ENCODE measurements at places on chromosomes 5 and 9.

GRCh38 chr9:118446943-118447639 is 742.9 kb downstream of the TLR4 start:
- DNase-seq: no peak

DNA sequence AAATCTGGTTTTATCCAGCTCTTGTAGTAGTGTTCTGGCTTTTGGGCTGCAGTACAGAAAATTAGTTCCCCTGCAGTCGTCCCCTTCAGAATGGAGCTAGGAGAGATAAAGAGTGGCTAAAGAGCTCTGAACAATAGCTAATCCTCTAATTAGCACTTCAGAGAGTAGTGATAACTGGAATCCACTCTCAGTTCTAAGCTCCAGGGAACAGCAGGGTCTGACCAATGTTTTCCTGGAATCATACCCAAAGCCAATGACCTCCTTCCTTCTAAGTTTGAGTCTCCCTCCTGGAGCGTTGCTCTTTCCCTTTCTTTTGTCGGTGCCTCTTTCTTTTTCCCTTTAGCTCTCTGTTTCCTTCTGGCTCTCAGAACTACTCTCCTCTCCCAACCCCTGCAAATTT is 47.4 kb downstream of the MFAP3 start:
- DNase-seq: no peak

DNA sequence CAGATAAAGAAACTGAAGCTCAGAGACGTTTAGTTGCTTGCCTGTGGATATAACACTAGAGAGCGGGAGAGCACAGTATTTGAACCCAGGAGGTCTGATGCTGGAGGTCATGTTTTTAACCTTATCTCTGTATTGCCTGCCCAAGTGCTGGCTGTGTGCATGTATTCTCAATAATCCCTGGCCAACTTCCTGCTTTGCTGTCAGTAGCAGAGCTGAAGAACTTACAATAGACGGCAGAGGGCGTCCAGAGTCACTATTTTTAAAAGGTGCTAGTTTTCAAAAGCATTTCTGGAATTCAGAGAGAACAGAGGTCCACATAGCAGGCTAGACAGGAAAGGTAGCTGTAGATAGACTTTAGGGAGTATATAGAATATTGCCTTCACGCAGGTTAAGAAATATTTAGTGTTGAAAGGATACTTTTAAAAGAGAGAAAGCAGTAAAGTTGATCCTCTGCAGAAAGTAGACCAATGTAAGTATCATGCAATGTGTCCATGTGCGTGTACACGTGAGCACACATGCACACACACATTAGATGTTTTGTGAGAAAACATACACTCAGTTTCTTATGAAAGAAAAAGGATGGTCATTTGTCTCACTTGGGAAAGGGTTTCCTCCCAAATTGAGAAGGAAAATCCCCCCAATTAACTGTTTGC is 46.3 kb downstream of the PTCD2 start:
- peak; percentile 6 for DNase-seq

- DNase-seq: no peak
These were observed 31.3 kb upstream of the IFNE start for GRCh38 chr9:21513431-21513830.

GRCh38 chr5:159787837-159788236 is 128.4 kb upstream of the ADRA1B start:
- DNase-seq: no peak

DNA sequence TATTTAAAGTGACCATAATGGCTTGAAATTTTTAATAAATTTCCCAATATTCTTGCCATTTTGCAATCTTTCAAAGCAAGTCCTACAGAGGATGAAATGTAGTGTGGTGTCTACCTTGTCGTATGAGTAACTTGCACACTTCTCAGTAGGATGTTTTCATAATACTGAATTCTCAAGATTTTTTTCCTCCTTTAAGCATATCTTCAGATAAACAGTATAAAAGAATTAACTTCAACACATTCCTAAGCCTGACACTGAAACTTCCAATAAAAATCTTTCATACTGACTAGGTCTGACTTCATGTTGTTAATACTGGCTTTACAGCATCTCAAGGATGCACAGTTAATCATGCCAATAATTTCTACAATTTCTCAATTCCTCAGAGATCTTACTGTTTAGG is 62.0 kb downstream of the DROSHA start:
- no peak for DNase-seq

DNA sequence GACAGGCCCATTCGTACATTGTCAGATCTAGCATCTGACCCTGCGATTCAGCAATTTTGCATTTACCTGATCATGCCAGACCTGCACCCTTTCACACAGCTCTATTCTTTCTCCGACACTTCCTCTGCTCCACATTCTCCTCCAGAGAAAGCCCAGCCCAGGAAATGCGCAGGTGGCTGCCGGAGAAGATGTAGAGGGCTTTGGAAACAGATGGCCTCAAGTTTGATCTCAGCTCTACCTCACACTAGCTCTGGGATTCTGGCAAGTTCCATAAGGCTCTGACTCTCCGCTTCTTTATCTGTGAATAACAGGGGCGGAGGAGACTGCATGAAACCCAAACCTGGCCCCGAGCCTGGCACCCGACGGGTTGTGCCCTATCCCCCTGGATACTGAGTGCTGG is 61.5 kb downstream of the GABBR2 start:
- no peak for DNase-seq

- DNase-seq: no peak
These were observed 308.0 kb upstream of the PUM3 start for GRCh38 chr9:3151672-3152576.

DNA sequence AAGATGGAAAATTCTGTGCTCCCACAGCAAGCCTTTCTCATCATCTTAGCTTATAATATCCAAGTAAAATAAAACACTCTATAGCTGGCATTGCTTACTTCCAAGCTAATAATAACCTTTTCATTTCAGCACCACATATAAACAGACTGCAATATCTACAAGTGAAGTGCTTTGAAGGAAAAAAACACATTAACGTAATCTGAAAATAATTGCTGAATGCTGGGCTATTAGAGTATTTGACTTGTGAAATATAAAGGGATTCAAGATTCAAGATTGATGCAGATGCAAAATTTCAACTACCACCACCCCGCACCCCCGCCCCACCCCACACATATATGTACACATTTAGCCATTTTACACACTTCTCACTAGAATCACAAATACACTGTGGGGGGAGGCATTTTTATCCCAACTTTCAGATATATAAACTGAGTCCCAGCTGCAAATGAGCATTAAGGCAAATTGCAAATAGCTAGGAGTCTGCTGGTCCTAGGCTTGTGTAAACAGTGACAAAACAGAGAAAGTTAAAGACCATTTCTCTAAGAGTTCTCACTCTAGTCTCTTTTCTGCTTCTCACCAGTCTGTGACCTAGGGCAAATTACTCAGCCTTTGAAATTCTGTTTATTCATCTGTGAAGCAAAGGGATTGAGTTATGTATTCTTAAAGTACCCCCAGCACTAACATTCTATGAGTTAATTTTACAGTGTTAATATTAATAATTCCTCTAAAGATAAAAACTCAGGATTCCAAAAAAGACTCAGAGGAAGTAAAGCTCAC is 489.4 kb downstream of the PRELID2 start:
- DNase-seq: no peak

GRCh38 chr9:113656771-113657670 is 193.5 kb downstream of the RGS3 start:
- no peak for DNase-seq

DNA sequence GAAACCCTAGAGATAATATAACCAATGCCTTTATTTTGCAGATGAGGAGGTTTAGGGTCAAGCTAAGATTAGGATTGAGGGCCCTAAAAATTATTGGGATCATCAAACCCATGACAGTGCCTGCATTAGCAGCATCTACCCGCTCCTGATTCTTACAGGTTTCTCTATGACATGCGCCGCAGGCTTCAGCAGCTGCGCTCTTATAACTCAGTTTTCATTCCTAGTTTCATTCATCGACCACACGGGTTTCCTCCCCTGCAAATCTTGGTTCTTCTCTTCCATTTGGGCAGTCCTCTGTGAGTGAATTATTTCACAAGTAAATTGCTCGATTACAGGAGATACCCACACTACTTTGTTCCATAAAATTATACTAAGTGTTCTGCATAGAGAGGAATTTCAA is 137.2 kb downstream of the SLC24A2 start:
- DNase-seq: no peak

DNA sequence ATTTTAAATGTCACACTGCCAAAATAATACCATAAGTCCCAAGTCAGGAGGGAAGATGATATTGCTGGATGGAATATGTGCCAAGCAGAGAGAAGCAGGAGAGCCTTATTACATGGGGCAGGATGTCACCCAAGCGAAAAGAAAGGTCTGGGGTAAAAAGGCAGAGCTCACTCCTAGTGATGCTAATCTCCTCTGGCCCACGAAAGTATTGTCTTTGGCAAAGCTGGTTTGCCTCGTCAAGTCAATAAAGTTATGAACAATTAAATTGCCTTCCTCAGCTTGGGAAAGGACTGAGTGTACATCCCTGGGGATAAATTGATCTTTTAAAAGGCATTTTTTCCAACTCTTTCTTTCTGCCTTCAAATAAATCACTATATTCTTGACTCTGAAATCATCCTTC is 220.6 kb downstream of the DMAC1 start:
- DNase-seq: no peak

DNA sequence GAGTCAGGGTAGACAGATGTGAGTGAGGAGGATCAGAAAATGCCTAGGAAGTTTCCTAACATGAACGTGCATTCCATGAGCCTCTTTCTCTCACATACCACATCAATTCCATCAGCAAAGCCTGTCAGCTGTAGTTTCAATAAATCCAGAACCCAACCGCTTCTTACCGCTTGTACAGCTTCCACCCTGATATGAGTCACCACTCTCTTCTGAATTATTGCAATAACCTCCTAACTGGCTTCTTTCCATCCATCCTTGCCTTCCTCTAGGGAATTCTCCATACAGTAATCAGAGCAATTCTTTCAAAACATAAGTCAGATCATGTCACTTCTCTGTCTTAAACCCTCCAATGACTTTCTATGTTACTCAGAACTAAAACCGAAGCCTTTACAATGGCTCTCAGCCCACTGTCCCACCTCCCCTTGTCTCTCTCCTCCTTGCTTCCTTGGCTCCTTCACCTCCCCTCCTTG is 8.1 kb upstream of the RAD23B start:
- DNase-seq: no peak

- DNase-seq: no peak
These were observed 81.0 kb downstream of the FREM1 start for GRCh38 chr9:14829204-14829603.

DNA sequence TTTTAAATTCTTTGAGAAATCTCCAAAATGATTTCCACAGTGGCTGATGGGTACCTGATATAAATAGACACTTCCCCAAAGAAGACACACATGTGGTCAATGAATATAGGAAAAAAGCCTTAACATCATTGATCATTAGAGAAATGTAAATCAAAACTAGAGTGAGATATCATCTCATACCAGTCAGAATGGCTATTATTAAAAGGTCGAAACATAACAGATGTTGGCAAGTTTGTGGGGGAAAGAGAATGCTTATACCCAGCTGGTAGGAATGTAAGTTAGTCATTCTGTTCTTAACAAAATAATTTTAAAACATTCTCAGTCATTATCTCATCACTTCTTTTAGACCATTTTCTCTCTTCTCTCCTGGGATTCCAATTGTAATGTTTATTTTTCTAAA is 1666.0 kb upstream of the ACO1 start:
- no peak for DNase-seq

GRCh38 chr5:34526682-34527305 is 129.3 kb upstream of the RAI14 start:
- DNase-seq: no peak

DNA sequence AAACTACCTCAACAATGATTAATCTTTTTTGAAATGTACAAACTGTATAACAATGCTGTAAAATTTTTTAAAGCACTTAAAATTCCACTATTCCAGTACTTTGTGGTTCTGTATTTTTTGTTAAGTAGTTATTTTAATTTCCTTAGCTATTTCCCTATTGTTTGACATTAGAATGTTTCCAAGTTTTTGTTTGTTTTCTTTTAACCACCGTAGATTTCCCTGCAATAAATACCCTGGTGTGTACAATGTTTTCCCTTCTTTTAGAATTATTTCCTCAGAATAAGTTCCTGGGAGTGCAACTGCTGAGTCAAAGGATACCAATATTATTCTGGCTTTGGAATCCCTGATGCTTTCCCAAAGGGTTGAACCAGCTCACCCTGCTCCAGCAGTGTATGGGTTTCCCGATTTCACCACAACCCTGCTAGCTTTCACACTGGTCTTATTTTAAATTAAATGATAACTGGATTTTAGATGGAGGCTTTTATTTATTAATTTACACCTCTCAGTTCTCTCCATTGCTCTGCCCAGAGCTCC is 20.6 kb upstream of the ANGPTL2 start:
- no peak for DNase-seq

- no peak for DNase-seq
These were observed 93.3 kb upstream of the CD180 start for GRCh38 chr5:67289763-67290521.

DNA sequence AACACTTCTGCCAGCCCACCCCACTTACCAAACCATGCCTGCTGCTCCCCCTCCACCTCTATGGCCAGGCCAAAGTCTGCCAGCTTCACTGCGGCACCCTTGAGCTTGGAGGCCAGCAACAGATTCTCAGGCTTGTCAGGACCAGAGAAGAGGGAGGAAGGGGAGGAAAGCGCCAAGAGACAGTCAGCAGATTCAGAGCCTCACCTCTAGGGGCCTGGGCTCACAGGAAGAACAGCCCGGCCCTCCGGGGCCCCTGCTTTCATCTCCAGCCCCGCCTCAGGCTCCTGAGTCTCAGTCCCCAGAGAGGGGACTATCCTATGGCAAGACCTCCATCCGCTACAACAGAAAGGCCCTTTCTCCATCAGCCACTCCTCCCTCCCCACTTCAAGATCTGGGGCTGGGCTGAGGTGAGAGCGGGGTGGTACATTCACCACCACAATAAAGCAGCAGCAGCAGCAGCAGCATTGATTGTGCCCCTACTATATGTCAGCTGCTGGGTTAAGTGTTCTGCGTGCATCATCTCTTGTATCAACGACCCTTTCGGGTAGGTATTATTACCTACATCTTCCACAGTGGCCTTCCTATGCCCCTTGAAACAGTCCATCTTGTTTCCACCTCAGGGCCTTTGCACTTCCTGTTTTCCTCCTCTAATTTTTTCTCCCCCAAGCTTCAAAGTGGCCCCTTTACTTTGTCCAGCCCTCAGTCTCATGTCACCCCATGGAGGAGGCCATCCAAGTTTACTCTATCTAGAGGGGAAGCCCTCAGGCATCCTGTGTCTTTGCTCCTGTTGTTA is 36.0 kb downstream of the CAMK2A start:
- DNase-seq: no peak

DNA sequence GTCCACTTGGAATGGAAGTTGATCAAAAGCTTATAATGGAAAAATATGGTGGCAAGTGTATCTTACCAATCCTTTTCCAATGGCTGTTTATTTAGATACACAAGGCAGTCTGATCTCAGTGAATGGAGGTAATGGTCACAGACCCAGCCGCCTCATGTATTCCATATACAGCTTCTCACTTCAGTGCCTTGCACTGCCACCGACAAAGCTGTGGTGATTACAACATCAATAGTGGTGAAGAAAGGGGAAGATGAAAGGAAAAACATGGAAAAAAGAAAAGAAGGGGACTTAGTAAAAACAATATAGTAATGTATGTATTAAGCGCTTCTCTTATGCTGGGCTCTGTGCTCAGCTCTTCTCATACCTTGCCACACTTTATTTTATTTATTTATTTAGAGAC is 297.3 kb upstream of the RASA1 start:
- DNase-seq: no peak

GRCh38 chr5:44809956-44810420 is 1.2 kb downstream of the MRPS30 start:
- no peak for DNase-seq
